Glomerular endothelial cell (primary cell): ENCODE measurements at places on chromosomes 6 and 20. TPM values are rescaled to one million over a fixed set of nuclear protein-coding genes. Genes with fewer than 3 reads are reported as not detected.

DNA sequence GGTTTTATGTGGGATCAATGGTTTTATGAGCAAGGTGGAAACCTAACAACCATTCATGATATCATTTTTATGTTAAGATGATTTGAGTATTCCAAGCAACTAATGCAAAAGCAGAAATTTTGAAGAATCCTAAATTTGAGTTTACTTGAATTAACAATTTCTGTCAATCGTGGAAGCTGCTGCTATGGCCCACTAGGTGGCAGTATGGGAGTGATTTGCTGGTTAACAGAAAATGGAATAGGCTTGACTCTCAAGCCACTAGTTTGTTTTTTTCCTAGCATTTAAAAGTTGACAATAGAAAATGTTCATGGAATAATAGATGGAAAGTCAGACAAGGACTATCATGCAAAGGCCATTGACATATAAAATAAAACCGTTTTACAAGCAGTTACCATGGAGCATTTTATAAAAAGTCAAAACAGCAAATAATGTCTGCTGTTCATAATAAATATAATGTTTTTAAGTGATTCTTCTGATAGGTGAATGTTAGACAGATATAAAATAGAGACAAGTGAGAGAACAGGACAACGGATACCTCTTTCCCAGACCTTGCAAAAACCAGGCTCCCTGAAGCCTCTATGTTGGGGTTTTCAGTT is 43.0 kb upstream of the TMEM200A start:
- DNase-seq: peak; percentile 54

DNA sequence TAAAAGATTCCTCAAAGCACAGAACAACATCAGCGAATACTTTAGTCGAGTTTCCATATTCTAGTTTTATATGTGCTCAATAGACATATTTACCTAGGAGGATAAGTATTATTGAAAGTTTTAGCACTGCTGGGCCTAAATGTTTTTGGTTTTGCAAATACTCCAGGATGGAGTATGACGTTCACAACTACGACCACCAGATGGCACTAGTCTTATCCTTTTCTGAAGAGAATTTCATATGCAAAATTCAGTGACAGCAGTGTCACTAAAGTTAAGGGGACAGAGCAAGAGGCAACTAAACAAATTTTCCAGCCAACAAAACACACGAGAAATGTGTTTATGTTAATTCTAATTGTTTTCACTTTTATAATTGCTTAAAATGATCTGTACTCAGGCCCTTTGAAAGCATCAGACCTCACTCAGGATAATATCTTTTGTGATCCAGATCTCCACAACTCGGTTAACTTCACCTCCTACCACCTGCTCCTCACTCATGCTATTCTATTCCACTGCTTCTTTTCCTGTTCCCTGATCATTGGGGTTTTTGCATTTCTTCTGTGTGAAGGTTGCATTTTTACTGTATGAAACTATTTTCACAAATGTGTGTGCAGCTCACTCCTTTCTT is 220.8 kb downstream of the TRDN start:
- DNase-seq: peak; percentile 47

DNA sequence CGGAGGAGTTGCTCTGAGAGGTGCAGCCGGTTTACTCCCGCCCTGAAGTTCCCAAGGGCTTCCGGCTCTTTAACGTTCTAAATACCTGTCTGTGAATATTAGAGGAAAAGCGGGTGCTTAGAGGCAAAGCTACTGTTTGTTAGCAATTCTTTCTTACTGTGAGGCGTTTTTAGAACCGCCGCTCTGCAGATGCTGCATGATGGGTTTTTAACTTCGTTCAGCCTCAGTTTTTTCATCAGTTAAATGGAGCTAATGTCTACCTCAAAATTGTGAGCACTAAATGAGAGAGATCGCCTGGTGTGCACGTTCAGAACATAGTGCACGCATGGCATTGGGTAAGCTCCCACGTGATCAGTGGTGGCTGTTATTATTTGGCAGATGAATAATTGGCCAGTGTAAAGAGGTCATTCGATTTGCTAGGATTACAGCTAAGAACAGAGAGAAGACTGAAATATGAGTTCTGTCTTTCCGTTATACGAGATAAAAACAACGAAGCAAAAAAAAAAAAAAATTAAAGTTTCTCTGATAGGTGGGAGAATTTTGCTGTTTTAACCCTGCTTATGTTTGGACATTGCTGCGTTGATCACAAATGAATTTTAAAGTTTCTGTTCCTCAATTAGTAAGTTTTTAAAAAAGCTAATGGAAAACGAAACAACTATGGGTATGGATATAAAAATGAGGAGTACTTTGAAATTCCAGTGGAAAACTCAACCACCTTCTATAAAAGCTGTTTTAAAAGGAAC is 660 bp upstream of the TFB1M start:
- DNase-seq: peak; percentile 71

The CRISP3 gene
- total RNA-seq: not detected in 2 replicates

DNA sequence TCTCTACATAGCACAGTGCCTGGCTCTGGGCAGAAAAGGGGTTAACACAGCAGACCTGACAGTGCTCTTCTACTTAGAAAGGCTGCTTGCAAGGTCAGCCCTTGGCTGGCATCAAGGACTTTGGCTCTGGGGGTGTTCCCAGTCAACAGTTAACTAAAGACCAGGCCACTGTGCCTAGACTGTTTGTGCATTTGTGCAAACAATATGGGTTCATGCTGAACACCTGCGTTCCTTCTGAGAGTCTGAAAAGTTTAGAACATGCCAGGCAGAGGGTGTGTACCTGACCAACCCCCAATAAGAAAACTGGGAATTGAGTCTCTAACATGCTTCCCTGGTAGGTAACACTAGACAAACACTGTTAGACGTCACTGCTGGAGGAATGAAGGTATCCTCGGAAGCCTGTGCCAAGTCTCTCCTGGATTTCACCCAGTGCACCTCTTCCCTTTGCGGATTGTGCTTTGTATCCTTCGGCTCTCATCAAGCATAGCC is 110.7 kb downstream of the PDE10A start:
- DNase-seq: no peak

The SALL4 gene
- 0.92 and 1.8 TPM in 2 replicates for total RNA-seq

DNA sequence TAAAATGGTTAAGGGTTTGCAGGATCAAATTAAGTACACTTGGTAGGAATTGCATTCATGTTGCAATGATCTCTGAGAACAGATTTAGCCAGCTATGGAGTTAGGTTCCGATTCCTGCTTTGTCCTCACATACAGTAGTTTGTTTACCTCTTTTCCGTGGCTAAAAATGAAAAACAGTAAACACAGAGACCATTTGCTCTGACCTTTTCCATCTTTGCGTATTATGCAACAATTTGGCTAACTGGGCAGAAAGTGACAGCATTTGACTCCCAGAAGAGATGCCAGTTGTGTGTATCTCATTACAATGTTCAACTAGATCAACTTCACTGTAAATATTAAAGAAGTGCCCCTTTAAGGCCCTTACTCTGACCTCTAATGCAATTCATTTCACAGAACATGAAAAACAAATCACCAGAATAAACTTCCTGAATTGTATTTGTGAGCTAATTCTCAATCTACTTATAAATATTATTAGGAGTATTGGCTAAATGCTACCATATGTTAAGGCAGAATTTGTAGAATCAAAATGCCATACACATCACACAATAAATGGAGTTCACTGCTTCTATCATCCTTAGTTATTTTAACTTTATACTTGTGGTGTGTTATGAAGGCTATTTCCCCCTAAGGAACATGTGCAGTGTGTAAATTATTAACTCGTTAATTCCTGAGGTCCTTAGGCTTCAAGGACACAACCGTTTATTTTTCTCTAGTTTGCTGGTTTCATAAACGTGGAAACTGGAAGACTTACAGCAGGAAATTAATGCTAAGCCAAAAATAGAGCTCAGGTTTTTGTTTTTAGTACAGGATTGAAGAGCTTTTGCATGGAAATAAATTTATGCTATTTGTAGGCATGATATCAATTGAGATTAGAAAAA is 380.7 kb upstream of the CITED2 start:
- DNase-seq: no peak

The NNAT gene
- total RNA-seq: 13.8 and 21.2 TPM in 2 replicates

The EYS gene
- 0.41 TPM in 1 of 2 replicates, not detected in the other for total RNA-seq

- no peak for DNase-seq
These were observed 26.4 kb downstream of the SLC35F1 start for GRCh38 chr6:117933471-117933870.

The NTSR1 gene
- total RNA-seq: 0.23 and 7.8 TPM in 2 replicates

GRCh38 chr6:36319821-36320220 is 16.9 kb downstream of the BNIP5 start:
- DNase-seq: no peak

- no peak for DNase-seq
These were observed 160.4 kb upstream of the SPACA1 start for GRCh38 chr6:87887266-87887665.

The HSPA1L gene
- total RNA-seq: 0.44 and 0.53 TPM in 2 replicates

GRCh38 chr20:4635781-4636180 is 85.9 kb upstream of the PRND start:
- no peak for DNase-seq

The DEFB132 gene
- not detected in 2 replicates for total RNA-seq

The VPS52 gene
- 29.6 and 34.5 TPM in 2 replicates for total RNA-seq

- no peak for DNase-seq
These were observed 51.8 kb downstream of the SSR1 start for GRCh38 chr6:7261032-7261841.

DNA sequence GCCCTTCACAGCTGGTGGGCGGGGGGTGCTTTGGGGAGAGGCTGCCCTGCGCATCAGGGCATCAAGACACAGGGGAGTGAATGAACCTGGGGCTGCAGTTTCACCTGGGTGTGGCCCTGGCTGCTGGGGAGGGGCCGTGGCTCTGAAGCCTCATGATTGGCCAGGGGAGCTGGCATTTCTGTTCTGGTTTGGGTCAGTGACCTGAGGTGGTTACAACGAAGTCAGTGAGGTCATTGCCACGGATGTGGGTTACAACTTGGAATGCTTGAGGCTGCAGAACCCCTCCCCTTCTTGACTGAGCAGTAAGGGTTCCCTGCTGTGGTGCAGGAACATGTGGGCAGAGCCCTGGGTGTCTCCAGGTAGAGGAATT is 3.0 kb downstream of the TCEA2 start:
- DNase-seq: no peak

The PRDM1 gene
- 3.8 and 11.7 TPM in 2 replicates for total RNA-seq

- no peak for DNase-seq
These were observed 682.1 kb upstream of the MAP3K7 start for GRCh38 chr6:91268941-91269340.

The SAMD5 gene
- total RNA-seq: 4.6 and 9.0 TPM in 2 replicates

DNA sequence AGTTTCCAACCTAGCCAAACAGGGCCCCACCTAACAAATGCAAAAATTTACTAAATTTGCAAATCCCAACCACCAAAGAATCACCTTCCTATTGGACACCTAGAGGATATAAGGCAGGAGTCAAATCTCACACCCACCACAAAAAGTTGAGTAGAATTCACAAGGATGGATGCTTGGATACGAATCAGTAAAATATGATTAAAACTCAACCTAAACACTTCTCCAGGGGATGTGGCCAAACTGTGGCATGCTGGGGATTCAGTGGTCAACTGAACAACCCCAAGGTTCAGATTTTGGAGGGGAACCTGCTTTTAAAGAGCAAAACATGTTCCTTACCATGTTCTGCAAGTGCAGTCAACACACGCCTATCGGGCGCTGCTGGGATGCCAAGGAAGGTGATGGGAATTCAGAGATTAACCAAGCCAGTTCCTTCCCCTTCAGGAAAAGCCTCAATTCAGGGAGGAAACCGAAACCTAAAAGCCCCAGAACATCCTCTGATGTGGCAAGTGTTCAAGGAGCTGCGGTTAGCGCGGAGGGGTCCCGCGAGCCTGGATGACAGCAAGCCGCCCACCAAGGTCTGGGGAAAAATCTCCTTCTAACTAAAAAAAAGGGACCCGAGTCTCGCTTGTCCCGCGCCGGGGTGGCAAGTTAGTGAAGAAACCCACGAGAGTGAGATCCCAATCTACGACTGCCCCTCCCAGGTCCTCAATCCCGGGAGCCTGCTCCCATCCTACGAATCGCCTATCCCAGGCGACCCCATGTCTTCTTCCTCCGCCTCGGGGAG is 902 bp downstream of the SAMHD1 start:
- DNase-seq: no peak

DNA sequence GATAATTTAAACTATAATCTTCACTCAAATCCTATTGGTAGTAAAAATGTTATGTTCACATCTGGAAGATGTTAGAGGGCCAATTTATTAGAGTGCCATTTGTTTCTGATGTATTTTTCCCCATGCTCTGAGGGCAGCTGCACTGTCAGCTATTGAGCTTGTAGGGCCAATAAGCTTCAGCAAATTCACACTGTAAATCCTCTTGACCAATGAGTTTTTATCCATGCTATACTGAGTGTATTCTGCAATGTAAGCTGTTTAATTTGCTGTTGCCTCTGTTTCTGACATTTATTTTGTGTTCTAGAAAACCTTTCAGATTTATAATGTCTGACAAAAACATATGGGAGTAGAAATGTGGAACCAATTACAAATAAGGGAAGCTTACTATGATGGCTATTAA is 62.6 kb downstream of the OGFRL1 start:
- no peak for DNase-seq

- no peak for DNase-seq
These were observed 55.0 kb downstream of the BMP7 start for GRCh38 chr20:57211406-57211805.

GRCh38 chr6:51533962-51534361 is 553.5 kb downstream of the PKHD1 start:
- DNase-seq: no peak

The FERMT1 gene
- 1.2 and 3.9 TPM in 2 replicates for total RNA-seq

The FLRT3 gene
- 2.0 and 5.3 TPM in 2 replicates for total RNA-seq

DNA sequence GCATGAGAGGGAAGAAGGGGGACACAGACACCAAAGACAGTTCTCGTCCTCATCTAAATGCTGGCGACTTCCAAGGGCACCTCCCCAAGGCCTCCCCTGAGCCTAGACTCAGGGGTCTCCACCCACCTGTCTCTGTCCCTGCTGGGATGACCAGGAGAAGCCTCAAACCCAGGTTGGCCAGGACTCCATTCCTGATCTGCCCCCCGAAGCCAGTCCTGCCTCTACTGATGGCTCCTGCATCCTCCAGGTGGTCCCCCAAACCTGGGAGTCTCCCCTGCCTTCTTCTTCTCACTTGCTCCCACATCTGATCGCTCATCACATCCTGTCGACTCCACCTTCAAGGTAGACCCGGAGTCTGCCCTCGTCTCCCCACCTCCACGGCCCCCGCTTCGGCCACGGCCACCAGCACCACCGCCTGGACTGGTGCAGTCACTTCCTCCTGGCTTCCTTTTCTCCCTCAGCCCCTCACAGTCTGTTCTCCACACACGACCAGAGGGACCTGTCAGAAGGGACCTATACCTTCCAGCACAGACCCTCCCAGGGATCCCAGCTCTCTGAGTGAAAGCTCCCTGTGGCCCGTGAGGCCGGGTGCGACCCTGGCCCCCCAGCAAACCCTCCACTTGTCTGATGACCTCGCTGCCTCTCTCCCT is 92.1 kb downstream of the CEBPB start:
- no peak for DNase-seq

- no peak for DNase-seq
These were observed 114.3 kb downstream of the GJA1 start for GRCh38 chr6:121549736-121550135.
